Glutamatergic neuron (in vitro differentiated cells): ENCODE measurements at places on chromosomes 16 and 17. TPM values are rescaled to one million over a fixed set of nuclear protein-coding genes. Genes with fewer than 3 reads are reported as not detected.
A peak's percentile ranks its signal among the peaks of the same experiment; 100 is the strongest.

DNA sequence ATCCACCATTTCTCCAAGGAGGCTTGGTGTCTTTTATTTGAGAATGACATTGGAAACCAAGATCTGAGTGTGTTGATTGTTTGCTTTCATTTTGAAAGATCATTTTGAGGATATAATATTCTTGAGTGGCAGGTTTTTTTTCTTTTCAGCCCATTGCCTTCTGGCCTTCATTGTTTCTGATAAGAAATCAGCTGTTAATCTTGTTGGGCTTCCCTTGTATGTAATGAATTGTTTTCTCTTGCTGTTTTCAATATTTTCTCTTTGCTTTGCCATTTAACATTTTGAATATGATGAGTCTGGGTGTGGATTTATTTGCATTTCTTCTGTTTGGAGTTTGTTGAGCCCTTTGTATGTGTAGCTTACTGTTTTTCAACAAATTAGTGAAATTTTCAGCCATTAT is 22.0 kb downstream of the PRSS54 start:
- H3K4me3 ChIP-seq, result no peak overlapping the region
- DNase-seq, result no peak
- no peaks in the 10 kb centered on the region for H3K4me1 ChIP-seq
- H3K36me3 ChIP-seq, result peaks cover 5% of the 10 kb centered on the region

DNA sequence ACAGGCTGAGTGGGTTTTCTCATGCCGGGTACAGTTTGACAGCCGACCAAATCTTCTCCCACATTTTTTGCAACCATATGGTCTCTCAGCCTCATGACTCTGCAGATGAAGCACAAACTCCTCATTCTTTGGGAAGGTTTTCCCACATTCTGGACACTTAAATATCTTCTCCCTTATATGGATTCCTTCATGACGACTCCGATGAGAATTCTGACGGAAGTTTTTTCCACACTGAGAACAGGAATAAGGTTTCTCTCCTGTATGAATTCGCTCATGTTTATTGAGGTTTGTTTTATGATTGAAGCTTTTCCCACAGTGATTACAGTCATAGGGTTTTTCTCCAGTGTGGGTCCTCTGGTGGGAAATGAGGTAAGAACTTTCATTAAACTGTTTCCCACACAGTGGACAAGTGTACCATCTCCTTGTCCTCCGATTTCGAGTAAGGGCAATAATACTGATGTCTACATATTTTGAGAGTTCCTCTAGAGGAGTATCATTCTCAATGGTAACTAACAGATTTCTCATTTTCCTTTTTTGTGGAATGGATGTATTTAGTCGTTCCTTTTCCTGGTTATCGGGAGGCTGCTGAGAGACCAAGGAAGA is 10.9 kb downstream of the ZNF200 start:
- H3K27me3 ChIP-seq, result peaks cover 4% of the 10 kb centered on the region
- no peak overlapping the region for H3K27ac ChIP-seq
- no peak for DNase-seq
- no peaks in the 10 kb centered on the region for H3K4me1 ChIP-seq
- H3K36me3 ChIP-seq, result peaks cover 52% of the 10 kb centered on the region
- H3K4me3 ChIP-seq, result no peak overlapping the region

RUSF1 gene
- 48.7 TPM for total RNA-seq

C16orf74 gene
- 2.6 TPM for total RNA-seq

GRCh38 chr17:67565068-67565467 is 152.7 kb upstream of the NOL11 start:
- H3K4me3 ChIP-seq, result no peak overlapping the region
- H3K27me3 ChIP-seq, result no peaks in the 10 kb centered on the region
- no peak overlapping the region for H3K27ac ChIP-seq
- H3K36me3 ChIP-seq, result no peaks in the 10 kb centered on the region

GRCh38 chr17:73358668-73359067 is 46.9 kb upstream of the CDC42EP4 start:
- H3K4me3 ChIP-seq, result no peak overlapping the region
- H3K36me3 ChIP-seq, result no peaks in the 10 kb centered on the region
- peaks cover 13% of the 10 kb centered on the region for H3K4me1 ChIP-seq
- no peaks in the 10 kb centered on the region for H3K27me3 ChIP-seq

- peaks cover 11% of the 10 kb centered on the region for H3K4me1 ChIP-seq
- no peak overlapping the region for H3K27ac ChIP-seq
- no peaks in the 10 kb centered on the region for H3K36me3 ChIP-seq
- no peak for DNase-seq
- H3K27me3 ChIP-seq, result peaks cover 4% of the 10 kb centered on the region
- no peak overlapping the region for H3K4me3 ChIP-seq
These were observed 91.8 kb downstream of the ASIC2 start for GRCh38 chr17:33201283-33201682.

PDILT gene
- total RNA-seq, result not detected

- H3K36me3 ChIP-seq, result peaks cover 11% of the 10 kb centered on the region
- H3K4me3 ChIP-seq, result no peak overlapping the region
- H3K27ac ChIP-seq, result no peak overlapping the region
These were observed 90.8 kb upstream of the DNAH17 start for GRCh38 chr17:78667741-78668640.

NPIPB9 gene
- 3.0 TPM for total RNA-seq

GRCh38 chr17:73304438-73304837 is 7.4 kb downstream of the CDC42EP4 start:
- no peaks in the 10 kb centered on the region for H3K36me3 ChIP-seq
- peaks cover 4% of the 10 kb centered on the region for H3K27me3 ChIP-seq
- H3K27ac ChIP-seq, result peak overlapping the region; percentile 39

BTBD17 gene
- 310 TPM for total RNA-seq

GRCh38 chr17:61794792-61795191 is 68.5 kb downstream of the BRIP1 start:
- no peaks in the 10 kb centered on the region for H3K4me1 ChIP-seq
- DNase-seq, result no peak
- H3K27ac ChIP-seq, result no peak overlapping the region
- H3K36me3 ChIP-seq, result no peaks in the 10 kb centered on the region
- H3K4me3 ChIP-seq, result no peak overlapping the region
- no peaks in the 10 kb centered on the region for H3K27me3 ChIP-seq

SALL1 gene
- total RNA-seq, result 35.7 TPM

DNA sequence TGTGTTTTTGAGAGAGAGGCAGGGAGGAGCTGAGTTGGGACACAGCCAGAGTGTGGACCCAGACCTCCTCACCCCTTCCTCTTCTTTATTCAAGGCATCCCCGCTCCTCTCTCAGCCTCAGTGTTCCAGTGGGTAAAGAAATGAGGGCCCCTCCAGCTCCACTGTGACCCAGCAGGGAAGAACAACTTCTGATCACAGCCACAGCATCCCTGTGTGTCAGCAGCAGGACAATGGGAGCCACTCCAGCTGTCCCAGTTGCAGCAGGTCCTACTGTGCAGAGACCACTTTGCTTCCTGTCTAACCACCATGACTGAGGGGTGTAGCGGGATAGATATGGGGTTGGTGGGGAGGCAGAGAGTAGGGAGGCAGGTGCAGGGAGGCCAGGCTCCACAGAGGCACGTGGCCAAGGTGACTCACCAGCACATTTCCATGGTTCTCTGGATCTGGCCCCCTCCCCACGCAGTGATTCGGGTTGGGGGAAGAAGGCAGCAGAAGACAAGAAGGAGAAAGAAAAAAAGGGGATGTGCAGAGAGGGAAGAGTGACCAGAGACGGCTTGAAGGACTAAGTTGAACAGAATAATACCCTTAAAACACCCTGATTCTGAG is 24.5 kb downstream of the PIK3R5 start:
- H3K4me1 ChIP-seq, result no peaks in the 10 kb centered on the region
- H3K4me3 ChIP-seq, result no peak overlapping the region
- DNase-seq, result no peak
- no peak overlapping the region for H3K27ac ChIP-seq

DNA sequence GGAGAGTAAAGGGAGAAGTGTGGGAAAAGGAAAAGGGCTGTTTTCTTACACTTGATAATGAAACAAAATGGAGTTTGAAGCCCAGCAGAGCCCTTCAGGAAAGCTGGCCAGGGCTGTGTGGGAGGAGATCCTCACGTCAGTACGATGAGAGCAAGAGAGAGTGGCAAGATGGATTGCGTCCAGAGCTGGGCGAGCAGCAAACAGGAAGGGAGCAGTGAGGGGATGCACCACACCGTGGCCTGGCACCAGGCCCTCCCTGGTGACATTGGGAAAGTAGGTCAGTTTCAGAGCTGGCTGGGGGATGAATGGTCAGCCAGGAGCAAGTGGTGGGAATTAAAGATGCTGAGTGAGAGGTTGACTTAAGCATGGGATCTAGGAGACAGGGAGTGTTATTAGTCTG is 273.6 kb downstream of the GRIN2A start:
- H3K4me3 ChIP-seq, result no peak overlapping the region
- H3K27me3 ChIP-seq, result peaks cover 4% of the 10 kb centered on the region
- peaks cover 6% of the 10 kb centered on the region for H3K4me1 ChIP-seq
- no peaks in the 10 kb centered on the region for H3K36me3 ChIP-seq
- DNase-seq, result no peak

- H3K36me3 ChIP-seq, result no peaks in the 10 kb centered on the region
- H3K27ac ChIP-seq, result no peak overlapping the region
- no peak for DNase-seq
These were observed 9.1 kb downstream of the CRHR1 start for GRCh38 chr17:45792995-45793755.

GRCh38 chr17:71601894-71602504 is 518.8 kb upstream of the SOX9 start:
- H3K36me3 ChIP-seq, result no peaks in the 10 kb centered on the region
- H3K27ac ChIP-seq, result no peak overlapping the region
- no peaks in the 10 kb centered on the region for H3K4me1 ChIP-seq
- H3K4me3 ChIP-seq, result no peak overlapping the region

NPIPA1 gene
- total RNA-seq, result 216 TPM

GRCh38 chr17:43456661-43457361 is 27.0 kb upstream of the DHX8 start:
- peaks cover 26% of the 10 kb centered on the region for H3K4me1 ChIP-seq
- H3K36me3 ChIP-seq, result no peaks in the 10 kb centered on the region
- peak; percentile 63 for DNase-seq
- peak overlapping the region; percentile 66 for H3K4me3 ChIP-seq
- peak overlapping the region; percentile 93 for H3K27ac ChIP-seq
